Thymus (tissue), 14 donors: ENCODE measurements at places on chromosomes 3 and 15.

DNA sequence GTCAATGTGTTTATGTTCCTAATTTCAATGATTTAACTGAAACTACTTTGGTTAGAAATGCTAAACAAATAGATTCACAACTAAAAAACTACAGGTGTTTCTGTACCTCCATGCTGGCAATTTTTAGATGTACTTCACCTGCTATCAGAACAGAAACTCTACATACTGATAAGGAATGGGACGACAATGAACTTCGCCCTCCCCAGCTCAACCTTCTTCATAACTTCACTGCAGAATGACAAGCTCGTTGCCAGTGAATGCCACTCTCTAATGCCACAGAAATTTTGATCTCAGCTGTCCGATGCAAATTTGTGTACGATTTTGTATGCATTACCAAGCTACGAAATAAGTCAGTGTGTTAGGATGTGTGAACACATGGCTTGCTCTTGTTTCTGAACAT is 133.4 kb downstream of the FOXP1 start:
- no peak for DNase-seq

GRCh38 chr3:13518516-13518953 is 30.4 kb upstream of the FBLN2 start:
- DNase-seq, result no peak

DNA sequence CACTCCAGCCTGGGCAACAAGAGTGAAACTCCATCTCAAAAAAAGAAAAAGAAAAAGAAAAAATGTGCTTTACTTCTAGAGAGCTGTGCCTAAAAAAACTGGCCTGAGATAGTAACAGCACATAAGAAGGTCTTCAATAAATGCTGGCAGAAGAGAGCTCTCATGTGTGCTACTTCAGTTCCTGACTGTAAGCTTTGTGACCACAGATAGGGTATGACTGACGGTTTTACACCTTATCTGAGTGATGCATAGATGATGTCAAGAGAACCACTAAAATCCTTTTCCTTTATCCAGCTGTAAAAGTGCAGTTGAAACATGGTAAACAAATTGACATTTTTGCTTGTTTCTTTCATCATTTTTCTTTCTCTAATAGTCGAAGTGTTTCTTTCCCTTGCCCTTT is 127.9 kb downstream of the C3orf70 start:
- no peak for DNase-seq

GRCh38 chr3:88408935-88409334 is 259.2 kb downstream of the C3orf38 start:
- no peak for DNase-seq

- DNase-seq, result no peak
Observed at GRCh38 chr3:180102134-180102533, 65.4 kb upstream of the PEX5L start.

DNA sequence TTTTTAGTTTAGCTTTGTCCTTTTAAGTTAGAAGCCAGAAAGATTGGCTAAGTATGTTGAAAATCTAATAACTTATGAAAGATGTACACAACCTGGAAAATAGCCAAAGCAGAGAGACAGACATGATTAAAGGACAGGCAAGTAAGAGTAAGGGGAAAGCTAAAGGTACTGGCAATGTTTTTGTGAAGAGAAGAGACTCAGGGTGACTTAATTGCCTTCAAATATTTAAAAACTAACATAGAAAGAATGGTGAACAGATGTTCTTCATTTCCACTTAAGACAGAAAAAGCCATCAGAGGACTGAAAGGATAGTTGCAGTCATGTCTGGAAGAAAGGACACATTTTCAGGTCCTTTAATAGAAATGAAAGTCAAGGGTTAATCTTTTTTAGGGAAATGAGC is 68.8 kb downstream of the ZNF385D start:
- DNase-seq, result no peak

GRCh38 chr3:46660003-46660402 is 33.5 kb downstream of the ALS2CL start:
- no peak for DNase-seq

DNA sequence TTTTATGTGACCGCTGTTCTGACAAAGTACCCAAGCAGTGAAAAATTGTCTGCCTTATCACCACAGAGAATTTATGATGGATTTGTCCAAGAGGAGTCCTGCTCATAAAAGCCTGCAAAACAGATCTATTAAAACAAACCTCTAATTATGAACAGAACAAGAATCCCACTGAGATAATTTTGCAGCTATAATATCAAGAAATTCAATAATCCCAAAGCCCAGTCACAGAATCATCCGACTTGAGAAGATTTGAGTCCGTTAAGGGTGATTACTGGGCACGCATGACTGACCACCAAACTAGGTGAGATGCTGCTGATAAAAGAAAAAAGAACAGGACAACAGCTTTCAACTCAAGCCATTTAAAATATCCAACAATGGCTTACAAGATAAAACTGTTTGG is 231.0 kb upstream of the WNT5A start:
- DNase-seq, result no peak

- DNase-seq, result no peak
Observed at GRCh38 chr3:68207327-68207726, 552.9 kb upstream of the SUCLG2 start.

DNA sequence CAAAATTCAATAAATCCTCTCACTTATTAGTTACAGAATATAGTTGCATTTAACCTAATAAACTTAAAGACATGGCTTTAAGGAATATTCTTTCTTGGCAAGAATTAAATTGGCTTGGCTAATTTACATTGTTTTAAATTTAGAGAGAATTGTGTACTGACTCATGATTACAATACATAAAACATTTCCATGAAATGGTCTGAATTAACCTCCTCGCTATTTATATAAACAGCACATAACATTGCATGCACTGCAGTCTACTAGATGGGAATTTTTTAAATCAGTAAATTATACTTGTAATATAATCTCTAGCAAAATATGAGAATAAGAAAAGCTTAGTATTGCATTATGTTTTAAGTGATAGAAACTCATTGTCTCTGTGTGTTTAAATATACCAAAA is 268.9 kb downstream of the SHOX2 start:
- DNase-seq, result no peak

- DNase-seq, result no peak
Observed at GRCh38 chr3:125005676-125006075, 50.1 kb downstream of the HEG1 start.

- DNase-seq, result no peak
Observed at GRCh38 chr3:81920816-81921215, 159.4 kb upstream of the GBE1 start.

GRCh38 chr3:66499881-66500575 is 794 bp downstream of the LRIG1 start:
- no peak for DNase-seq

DNA sequence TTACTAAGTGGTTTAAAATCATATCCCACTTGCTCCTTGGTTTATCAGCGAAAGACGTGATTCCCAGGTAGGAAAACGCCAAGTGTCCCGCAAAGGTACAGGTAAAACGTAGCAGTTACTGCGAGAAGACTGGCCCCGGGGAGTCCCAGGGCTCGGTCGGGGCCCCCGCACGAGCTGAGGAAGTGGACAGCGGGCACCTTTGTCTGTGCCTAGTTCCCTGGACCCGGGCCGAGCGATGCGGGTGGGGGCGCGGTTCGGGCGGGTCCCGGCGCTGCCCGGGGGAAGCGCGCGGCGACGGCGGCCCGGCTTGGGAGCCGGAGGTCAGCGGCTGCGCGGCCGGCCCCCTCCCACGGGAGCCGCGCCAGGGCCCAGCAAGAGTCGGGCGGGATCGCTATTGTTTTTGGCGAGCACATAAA is 864 bp upstream of the NEO1 start:
- no peak for DNase-seq

DNA sequence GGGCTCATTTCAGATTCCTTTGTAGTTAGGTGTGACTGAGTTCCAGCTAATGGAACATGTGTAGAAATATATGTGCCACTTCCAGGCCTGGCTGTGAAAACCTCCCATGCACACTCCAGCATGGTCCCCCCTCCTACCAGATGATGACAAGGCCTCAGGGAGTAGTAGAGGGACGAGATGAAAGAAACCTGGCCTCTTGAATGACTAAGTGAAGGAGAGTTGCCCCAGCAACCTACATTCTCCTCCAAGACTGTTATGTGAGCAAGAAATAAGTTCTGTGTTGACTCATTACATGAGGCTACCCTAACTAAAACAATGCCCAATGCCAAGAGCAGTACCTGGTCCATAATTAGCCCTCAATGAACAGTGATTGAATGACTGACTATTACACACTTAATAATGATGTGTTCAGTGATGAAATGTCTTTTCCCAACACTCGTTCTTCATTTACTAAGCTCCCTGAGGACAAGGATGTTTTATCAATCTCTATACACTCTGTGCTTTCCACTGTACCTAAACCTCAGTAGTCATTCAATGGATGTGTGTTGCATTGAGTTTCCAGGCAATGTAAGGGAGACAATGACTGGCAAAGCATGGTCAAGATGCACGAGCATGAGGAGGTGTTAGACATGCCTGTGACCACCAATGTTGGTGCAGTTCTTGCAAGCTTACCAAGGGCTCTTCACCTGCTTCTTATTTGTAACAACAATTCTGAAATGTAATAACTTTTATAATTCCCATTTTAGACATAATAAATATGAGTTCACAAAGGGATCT is 62.0 kb upstream of the BCL6 start:
- DNase-seq, result no peak

- no peak for DNase-seq
Observed at GRCh38 chr15:74762791-74763150, 14.1 kb downstream of the CYP1A2 start.

DNA sequence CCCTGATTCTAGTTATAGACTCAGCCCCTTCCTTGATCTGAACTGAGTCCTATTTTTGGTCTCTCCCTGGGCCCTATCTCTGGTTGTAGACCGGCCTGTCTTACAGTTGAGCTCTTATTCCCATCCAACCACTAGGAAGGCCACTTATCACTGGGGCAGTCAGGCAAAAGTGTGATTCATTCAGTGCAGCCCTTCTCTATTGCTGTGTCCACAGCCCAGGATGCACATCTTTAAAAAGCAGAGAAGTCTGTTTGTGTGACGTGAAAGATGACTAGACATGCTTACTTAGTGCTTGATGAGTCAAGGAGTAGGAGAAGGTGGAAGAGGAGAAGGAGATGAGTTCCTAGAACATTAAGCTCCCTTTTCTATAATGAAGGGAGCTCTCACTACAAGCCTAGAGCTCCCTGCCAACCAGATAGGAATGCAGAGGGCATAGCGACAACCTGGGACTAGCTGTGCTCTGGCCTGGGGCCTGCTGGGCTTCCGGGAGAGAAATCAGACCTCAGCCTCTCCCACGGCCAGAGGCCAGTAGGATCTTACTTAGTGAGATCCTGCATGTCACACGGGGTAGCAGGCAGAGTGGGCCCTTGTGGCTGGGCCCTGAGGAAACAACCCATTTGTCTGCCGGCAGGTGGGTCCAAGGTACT is 25.7 kb downstream of the INSYN1 start:
- DNase-seq, result no peak

- DNase-seq, result no peak
Observed at GRCh38 chr15:71568227-71568626, 242.1 kb upstream of the NR2E3 start.

DNA sequence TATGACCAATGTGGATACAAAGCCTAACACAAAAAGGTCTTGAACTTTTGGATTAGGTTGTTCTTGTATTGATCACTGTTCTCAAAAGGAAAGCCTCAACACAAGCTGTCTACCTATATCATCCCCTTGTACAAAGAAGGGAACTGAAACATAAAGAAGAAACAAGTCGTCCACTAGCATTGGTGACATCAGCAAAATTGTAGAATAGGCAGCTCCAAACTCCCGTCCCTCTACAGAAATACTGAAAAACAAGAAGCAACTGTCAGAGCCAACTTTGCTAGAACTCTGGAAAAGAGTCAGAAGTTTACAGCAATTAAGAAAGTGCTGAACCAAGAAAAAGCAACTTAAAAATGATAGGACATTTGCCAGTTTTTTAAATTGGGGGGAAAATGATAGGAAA is 7.5 kb upstream of the NR1I2 start:
- no peak for DNase-seq

DNA sequence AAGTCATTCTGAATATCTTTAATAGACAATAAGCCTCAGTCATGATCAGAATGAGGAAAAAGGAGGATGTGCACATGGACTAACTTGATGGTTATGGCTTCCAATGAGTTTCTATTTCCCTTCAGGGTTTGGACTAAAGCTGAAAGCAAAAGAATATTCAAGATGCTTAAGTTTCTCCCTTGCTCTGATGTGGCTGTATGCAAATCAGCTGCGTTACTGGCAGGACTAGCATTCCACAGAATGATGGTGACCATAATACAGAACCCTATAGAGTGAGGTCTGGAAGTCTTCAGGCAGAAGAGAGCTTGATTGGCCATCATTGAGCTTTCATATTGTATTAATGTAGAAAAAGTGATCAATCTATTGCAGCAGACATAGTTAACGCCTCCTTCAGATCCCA is 466.0 kb downstream of the NLGN1 start:
- DNase-seq, result no peak

- no peak for DNase-seq
Observed at GRCh38 chr3:126402178-126402577, 7.5 kb downstream of the CFAP100 start.

GRCh38 chr3:185693985-185694653 is 108.0 kb downstream of the SENP2 start:
- DNase-seq, result no peak

DNA sequence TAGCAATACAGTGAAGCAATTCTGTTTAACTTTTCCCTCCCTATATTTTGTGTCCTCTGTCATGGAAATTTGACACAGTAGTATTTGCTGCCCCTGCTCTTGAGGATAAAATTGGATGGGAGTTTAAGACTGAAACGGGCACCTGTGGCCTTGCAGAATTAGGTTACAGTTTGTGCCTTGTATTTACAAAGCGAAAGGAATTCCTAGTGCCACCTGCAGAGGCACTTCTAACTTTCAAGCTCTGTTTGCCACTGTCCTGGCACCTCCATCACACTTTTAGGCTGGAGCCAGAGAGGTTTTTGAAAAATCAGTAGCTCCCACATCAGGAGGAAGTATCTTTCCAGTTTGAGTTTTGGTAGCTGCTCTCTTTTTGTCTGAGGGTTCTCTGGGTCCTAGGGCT is 39.5 kb downstream of the CD86 start:
- DNase-seq, result no peak
